Sigmoid colon (tissue), 7 donors: ENCODE measurements at places on chromosomes 2 and 18. TPM values are rescaled to one million over a fixed set of nuclear protein-coding genes. Genes with fewer than 3 reads are reported as not detected.

The ANKRD62 gene
- not detected for total RNA-seq

The SOWAHC gene
- total RNA-seq: 19.4 TPM

The ATG16L1 gene
- total RNA-seq: 19.6 TPM

The ATP8B1 gene
- total RNA-seq: 14.9 TPM

The GPR75 gene
- total RNA-seq: 3.6 TPM

The CABLES1 gene
- 1.9 TPM for total RNA-seq

The HOXD3 gene
- total RNA-seq: 4.2 TPM

The ELMOD3 gene
- 16.7 TPM for total RNA-seq

The CDH20 gene
- total RNA-seq: not detected

The TRPM8 gene
- not detected for total RNA-seq

The DYTN gene
- not detected for total RNA-seq
